ENCODE measurements at places on chromosomes 5 and 9. TPM values are rescaled to one million over a fixed set of nuclear protein-coding genes. Genes with fewer than 3 reads are reported as not detected.

MAP3K1 gene
- total RNA-seq = 14.8 TPM

LCP2 gene
- not detected for total RNA-seq

PRR16 gene
- total RNA-seq = 10.7 TPM

SECISBP2 gene
- total RNA-seq = 15.1 TPM

MIER3 gene
- 22.7 TPM for total RNA-seq

ELAVL2 gene
- total RNA-seq = 0.36 TPM

GRM6 gene
- not detected for total RNA-seq

IL33 gene
- total RNA-seq = not detected

NIPAL4 gene
- 0.87 TPM for total RNA-seq

CCL28 gene
- 0.10 TPM for total RNA-seq

GABRA1 gene
- not detected for total RNA-seq

FAM153A gene
- not detected for total RNA-seq

ADAMTSL1 gene
- 1.0 TPM for total RNA-seq

ZNF79 gene
- 7.9 TPM for total RNA-seq

RORB gene
- total RNA-seq = not detected

SPINK4 gene
- total RNA-seq = not detected

UGT3A2 gene
- total RNA-seq = not detected

C7 gene
- total RNA-seq = not detected

DBH gene
- total RNA-seq = not detected

OLFML2A gene
- 469 TPM for total RNA-seq

GRXCR2 gene
- not detected for total RNA-seq

TXNDC15 gene
- total RNA-seq = 102 TPM

PHF24 gene
- total RNA-seq = 0.30 TPM

PAPPA gene
- 219 TPM for total RNA-seq

PCDHA4 gene
- total RNA-seq = 7.1 TPM

SPAAR gene
- 0.70 TPM for total RNA-seq

TAF11L10 gene
- total RNA-seq = not detected

NR6A1 gene
- 0.39 TPM for total RNA-seq

IL7R gene
- 0.50 TPM for total RNA-seq

INSL4 gene
- not detected for total RNA-seq

GCNT1 gene
- total RNA-seq = 11.0 TPM

BARX1 gene
- total RNA-seq = 6.7 TPM

GLIPR2 gene
- total RNA-seq = 101 TPM

NUTM2G gene
- 0.15 TPM for total RNA-seq

PELO gene
- 134 TPM for total RNA-seq

TMEM215 gene
- not detected for total RNA-seq

FOXI1 gene
- total RNA-seq = not detected

RNF208 gene
- 4.4 TPM for total RNA-seq
